ENCODE measurements at places on chromosomes 4 and X.

DNA sequence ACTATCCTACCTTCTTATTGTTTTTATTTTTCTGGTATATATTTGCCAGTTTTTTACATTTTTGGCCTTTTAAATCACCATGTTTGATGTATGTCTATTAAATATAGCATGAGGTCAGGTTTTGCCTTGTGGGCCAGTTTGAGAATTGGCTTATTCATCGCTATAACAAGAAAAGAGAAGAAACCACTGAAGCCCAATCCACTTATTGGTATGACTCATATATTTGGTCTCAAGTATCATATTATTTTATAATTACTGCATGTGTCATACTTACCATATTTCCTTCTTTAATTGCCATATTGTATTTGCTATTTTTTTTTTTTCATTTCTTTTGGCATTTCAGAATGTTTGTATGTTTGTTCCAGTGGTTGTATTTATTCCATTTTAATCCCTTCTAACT, 99.3 kb downstream of the IRF2 start:
- DNase-seq: no peak

DNA sequence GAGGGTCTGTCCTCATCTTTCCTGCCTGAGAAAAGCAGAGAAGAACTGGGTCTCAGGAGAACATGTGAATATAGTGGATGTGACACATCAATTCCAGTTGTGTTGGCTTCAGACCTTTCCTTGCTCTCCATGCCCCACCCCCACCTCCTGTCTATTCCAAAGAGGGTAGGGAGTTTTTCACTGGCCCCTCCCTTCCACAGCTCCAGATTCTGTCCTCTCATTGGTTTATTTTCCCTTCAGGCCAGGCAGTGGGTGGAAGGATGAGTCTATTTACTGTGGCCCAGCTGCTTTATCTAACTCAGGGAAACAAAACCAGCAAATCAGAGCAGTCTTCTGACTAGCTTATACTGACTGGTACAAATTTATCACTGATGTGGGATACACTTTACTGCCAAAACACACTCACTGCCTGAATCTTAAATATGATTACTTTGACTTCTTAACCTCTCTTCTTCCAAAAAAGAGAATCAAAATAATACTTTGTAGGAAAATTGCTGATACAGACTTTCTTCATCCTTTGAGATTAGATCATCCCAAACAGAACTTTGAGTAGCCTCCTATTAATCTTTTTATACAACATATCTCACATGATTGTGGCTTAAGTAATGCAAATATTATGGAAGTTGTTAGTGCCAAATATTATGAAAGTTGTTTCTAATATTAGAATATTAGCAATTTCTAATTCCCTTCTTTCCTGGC, 221.2 kb downstream of the MID1 start:
- no peak for DNase-seq

GRCh38 chr4:106291678-106292077, 24.3 kb downstream of the TBCK start:
- DNase-seq: no peak

GRCh38 chrX:1035206-1035605, 177.2 kb downstream of the CRLF2 start:
- no peak for DNase-seq

- DNase-seq: no peak
Observed at GRCh38 chr4:46211406-46211805, 87.6 kb upstream of the GABRG1 start.

DNA sequence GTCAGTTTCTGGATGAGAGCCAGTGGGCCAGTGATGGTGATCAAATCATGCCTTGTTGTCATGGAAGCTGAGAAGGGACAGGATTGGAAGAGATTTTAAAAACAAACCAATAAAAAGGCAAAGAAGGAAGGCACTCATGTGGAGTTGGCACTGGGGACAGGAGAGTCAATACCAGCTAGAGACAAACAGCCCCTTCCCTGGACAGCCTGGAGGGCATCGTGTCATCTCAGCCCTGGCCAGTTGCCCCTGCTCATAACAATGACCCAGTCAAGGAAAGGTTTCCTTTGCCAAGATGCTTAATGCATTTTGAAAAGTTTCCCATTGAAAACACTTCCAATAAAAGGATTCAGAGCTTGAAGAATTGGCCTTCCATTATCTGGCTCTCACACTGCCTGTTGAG, 55.5 kb downstream of the SCML1 start:
- no peak for DNase-seq

GRCh38 chr4:98113012-98113411, 30.3 kb downstream of the STPG2 start:
- DNase-seq: no peak

GRCh38 chr4:145619639-145619996, 433 bp downstream of the MMAA start:
- DNase-seq: no peak

DNA sequence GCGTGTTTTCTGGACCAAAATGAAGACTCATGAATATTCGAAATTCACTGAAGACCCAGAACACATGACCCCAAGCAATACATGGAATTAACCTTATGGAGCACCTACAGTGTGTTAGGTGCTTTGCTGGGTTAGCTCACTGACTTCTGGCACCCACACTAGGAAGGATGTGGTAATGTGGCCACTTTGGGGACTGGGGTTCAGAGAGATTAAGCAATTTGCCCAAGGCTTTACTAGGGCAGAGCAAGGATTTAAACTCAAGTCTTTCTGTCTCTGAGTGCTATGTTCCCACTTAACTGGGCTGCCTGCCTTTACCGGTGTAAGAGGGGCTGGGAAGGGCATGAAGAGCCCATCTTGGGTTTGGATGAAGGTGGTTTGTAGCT, 162.0 kb upstream of the ATP6AP2 start:
- peak; percentile 0 for DNase-seq

DNA sequence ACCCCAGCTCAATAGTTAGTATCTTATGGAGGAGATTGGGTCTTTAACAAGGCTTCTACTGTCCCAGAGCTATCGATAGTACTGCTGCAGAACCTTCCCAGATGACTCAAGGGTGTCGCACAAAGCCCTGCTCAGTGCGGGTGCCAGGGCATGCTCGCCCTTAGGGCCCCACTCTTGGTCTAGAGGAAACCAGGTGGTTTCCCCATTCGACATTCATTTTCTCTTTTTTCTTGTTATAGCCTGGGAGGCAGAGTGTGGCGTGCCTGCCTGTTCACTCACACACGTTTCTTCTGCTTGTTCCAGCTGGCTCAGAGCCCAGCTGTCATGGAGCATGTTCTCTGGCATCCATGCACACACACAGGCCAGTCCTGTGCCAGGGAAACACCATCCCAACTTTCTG, 144.5 kb downstream of the SMIM20 start:
- DNase-seq: no peak

DNA sequence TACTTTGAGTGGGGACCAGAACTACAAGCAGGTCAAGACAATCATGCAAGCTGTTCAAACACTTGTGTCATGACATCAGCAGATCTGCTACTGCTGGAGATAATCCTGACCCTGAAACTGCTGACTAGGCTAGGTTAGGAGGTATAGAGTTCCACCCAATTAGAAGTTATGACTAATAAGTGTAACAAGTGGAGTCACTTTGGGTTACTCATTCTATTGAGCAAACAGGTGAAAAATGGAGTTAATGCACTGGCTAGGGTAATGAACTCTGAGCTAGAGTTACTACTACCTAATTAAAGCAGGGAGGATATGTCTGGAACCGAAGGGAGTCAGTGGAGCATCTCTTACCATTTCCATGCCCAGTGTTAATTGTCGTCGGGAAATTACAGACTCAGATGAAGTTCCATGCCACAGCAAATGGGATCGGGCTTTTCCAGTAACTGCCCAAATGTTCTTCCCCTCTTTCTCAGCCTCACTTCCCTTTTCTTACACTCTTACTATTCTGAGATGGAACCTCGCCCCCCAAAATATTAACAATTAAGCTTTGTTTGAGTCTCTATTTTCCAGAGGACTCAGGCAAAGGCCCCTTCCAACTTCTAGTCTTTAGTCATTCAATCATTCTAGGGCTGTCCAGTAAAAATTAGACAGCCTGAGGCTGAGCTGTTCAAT, 19.8 kb upstream of the MANBA start:
- DNase-seq: no peak

DNA sequence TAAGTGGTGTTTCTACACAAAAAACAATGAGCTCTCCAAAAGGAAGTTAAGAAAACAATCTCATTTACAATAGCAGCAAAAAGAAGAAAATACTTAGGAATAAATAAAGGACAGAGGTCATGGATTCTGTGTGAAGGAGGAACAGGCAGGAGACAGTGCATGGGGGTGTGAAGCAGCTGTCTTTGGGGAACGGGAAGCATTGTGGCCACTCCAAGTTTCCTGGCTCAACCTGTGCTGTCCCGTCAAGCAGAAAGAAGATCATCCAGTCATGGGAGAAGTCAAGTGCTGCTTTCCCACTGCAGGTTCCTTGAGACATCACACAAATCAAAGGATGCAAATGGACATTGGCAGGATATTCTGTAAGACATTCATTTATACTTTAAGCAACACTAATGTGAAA, 66.1 kb upstream of the MAML3 start:
- no peak for DNase-seq

- DNase-seq: no peak
Observed at GRCh38 chr4:173958445-173958844, 325.0 kb downstream of the FBXO8 start.

GRCh38 chr4:57083090-57083489, 27.1 kb downstream of the IGFBP7 start:
- no peak for DNase-seq

GRCh38 chrX:93538575-93538974, 134.8 kb downstream of the NAP1L3 start:
- no peak for DNase-seq

GRCh38 chr4:52873191-52873590, 11.1 kb downstream of the RASL11B start:
- no peak for DNase-seq
